ENCODE measurements at places on chromosomes 5 and 9. TPM values are rescaled to one million over a fixed set of nuclear protein-coding genes. Genes with fewer than 3 reads are reported as not detected.

Gene UCK1
- 21.2 TPM for total RNA-seq

Gene IL4
- not detected for total RNA-seq

Gene GLRA1
- not detected for total RNA-seq

Gene DAB2IP
- total RNA-seq: 38.5 TPM

Gene LHX6
- total RNA-seq: 3.1 TPM

Gene EPB41L4B
- total RNA-seq: 59.9 TPM

Gene GRK6
- 17.5 TPM for total RNA-seq

Gene SYK
- total RNA-seq: 32.6 TPM

Gene ZFYVE16
- total RNA-seq: 53.6 TPM

Gene PRDM9
- total RNA-seq: not detected

Gene NUTM2F
- not detected for total RNA-seq

Gene ANKRD55
- total RNA-seq: not detected

Gene PCDHB13
- 2.4 TPM for total RNA-seq

Gene INSL4
- not detected for total RNA-seq

Gene TEX48
- not detected for total RNA-seq

Gene GDNF
- total RNA-seq: not detected

Gene WDR36
- 36.8 TPM for total RNA-seq

Gene SMIM33
- not detected for total RNA-seq

Gene PTPN3
- 9.0 TPM for total RNA-seq

Gene CSF1R
- 152 TPM for total RNA-seq

Gene GMCL2
- not detected for total RNA-seq

Gene LNPEP
- total RNA-seq: 102 TPM

Gene STXBP1
- total RNA-seq: 23.2 TPM

Gene ZDHHC21
- 12.3 TPM for total RNA-seq

Gene TIMD4
- not detected for total RNA-seq

Gene PCDHA12
- total RNA-seq: 0.19 TPM

Gene DMRTA1
- total RNA-seq: 10.7 TPM

Gene ACOT12
- not detected for total RNA-seq

Gene KCNMB1
- total RNA-seq: 1.0 TPM

Gene PCDHB16
- 4.9 TPM for total RNA-seq

Gene INVS
- total RNA-seq: 33.0 TPM

Gene CDKN2A
- total RNA-seq: 1.9 TPM

Gene MYMK
- total RNA-seq: not detected

Gene ENG
- 44.2 TPM for total RNA-seq

Gene CATSPER3
- not detected for total RNA-seq

Gene IGFBPL1
- not detected for total RNA-seq

Gene YIPF5
- 36.6 TPM for total RNA-seq

Gene RETREG1
- total RNA-seq: 131 TPM

Gene GABRP
- 1.8 TPM for total RNA-seq

Gene PRRT1B
- total RNA-seq: not detected

Gene SAXO1
- total RNA-seq: not detected

Gene OBP2B
- total RNA-seq: not detected

Gene PCDHGA7
- 1.8 TPM for total RNA-seq

Gene TPRN
- 3.4 TPM for total RNA-seq

Gene PCDHB15
- total RNA-seq: 1.1 TPM

Gene PPP3R2
- not detected for total RNA-seq

Gene PIP5KL1
- 2.3 TPM for total RNA-seq

Gene KIF24
- total RNA-seq: 0.88 TPM

Gene SPOCK1
- total RNA-seq: 69.6 TPM

Gene PAEP
- not detected for total RNA-seq

Gene PCDHA13
- total RNA-seq: 1.5 TPM

Gene CENPH
- 2.6 TPM for total RNA-seq

Gene IL6ST
- total RNA-seq: 445 TPM

Gene HMCN2
- total RNA-seq: 0.68 TPM

Gene AIF1L
- total RNA-seq: 11.2 TPM

Gene IFNA13
- total RNA-seq: not detected

Data from subcutaneous adipose tissue (tissue), 4 donors.